ENCODE measurements at places on chromosomes 1 and 21.
A peak's percentile ranks its signal among the peaks of the same experiment; 100 is the strongest.

DNA sequence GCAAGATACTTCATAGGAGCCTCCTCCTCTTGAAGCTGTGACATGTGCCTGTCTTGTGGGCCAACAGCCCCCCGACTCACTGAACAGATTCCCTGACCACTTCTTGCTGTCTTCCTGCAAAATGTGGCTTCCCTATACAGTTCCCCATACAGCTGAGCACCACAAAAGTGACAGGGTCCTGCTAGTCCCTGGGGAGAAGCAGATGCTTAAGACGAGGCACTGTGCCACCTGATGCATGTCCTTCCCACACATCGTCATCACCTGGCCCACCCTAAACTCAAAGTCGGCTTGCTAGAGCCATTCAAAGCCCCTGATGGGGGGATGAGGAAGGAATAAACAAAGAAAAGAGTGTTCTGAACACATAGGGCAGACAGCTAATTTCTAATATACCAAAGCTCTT is 29.2 kb upstream of the ETV3 start:
- no peak for DNase-seq

GRCh38 chr1:15110128-15110866 is 43.2 kb upstream of the TMEM51 start:
- no peak for DNase-seq

DNA sequence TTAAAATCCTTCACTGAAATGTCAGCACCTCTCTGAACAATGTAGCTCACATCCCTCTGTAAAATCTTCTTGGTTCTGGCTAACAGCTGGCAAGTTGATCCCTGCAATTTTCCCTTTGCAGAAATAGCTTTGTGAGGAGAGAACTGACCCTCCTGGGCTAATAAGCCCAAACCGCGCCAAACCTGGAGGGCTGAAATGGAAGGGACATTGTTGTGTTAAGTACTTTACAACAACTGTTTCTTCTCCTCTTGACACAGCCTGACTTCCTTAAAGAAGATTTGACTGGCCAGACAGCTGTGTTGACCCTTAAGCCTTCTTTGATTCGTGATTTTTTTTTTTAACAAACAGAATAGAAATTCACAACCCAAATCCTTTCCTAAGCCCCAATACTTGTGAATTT is 5.7 kb downstream of the LMX1A start:
- DNase-seq = no peak

- DNase-seq = no peak
Measured at GRCh38 chr1:30291526-30291925, 431.9 kb downstream of the MATN1 start.

DNA sequence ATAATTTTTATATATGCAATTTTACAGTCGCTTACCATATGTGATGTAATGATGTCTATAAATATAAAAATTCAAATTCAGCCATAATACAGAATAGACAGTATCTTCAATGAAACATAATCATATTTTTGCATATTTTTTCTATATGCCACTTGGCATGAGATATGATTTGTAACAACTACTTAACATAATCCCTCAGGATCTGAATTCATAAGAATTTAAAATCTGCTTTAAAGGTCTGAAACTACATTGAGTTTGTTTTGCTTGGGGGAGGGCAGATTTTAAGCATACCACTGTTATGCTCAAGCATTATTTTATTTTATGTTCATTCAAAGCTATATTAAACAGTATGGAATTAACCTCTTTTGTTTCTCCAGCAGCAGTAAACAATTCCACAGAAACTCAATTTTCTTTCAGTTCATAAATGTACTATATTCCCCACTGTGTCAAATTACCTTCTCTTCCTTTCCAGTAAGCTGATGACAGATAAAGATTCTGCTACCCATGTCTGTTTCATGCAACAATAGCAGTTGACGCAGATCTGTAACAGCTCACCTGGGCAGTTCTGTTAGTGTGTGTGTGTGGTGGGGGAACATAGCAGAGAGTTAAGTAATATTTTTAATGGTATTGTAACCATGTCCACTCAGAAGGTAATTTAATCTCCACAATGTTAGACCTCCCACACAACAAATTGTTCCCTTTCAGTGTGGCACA is 224.8 kb downstream of the NTNG1 start:
- DNase-seq = no peak

GRCh38 chr1:232273011-232273410 is 356.9 kb downstream of the SIPA1L2 start:
- no peak for DNase-seq

DNA sequence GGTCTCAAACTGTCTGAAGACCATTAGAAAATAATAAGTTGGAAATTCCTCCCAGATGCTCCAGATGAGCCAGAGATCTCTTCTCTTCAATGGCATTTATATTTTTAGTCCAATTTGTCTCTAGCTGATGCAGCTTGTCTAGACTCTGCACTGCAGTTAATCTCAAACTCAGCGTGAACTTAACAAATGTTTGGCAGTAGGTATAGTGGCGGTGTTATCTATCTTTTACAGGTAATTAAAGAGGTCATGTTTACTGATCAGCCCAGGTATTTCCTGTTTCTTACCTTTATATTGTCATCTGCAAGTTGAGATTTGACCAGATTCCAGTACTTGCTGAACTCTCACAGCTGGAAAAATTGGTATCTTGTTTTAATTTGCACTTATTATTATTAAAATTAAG is 1024.5 kb upstream of the ADGRL2 start:
- no peak for DNase-seq

DNA sequence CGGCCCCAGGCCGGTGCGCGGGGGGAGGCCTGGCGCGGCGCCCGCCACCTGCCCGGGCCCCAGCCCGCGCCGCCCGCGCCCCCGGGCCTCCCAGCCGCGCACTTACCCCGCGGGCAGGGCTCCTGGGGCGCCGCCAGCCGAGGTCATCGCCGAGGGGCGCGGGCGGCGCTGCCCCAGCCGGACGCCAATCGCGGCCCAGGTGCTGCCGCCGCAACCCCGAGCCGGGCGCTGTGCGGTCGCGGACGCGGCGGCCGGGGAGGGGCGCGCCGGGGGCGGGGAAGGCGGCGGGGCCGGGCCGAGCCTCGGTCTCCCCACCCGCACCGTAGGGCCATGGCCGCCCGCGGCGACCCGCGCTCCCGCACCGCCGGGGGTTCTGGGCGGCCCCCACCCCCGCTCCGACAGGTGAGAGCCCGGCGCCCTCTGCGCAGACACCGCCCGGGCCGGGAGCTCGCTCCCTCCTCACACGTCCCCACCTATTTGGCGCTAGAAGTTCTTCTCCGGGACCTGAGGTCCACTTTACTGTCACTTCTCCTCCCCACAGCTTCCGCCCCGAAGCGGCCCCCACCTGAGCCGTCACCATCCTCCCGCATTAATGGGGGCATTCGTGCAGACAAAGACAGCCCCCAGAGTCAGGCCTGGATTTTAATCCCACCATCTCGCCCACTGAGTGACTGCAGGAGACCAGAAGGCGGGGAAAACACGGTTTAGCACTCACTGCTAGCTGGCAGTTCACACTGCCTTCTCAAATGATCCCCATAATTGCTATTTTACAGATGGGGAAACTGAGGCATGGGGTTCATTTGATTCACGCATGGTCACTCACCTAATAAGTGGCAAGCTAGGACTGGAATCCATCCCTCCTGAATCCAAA is at the start of gene TTC39A:
TTC39A (minus strand) TSS at position 232 of the 871 bp plus-strand sequence; CDS start at position 147, 85 bp downstream.
- DNase-seq = no peak

DNA sequence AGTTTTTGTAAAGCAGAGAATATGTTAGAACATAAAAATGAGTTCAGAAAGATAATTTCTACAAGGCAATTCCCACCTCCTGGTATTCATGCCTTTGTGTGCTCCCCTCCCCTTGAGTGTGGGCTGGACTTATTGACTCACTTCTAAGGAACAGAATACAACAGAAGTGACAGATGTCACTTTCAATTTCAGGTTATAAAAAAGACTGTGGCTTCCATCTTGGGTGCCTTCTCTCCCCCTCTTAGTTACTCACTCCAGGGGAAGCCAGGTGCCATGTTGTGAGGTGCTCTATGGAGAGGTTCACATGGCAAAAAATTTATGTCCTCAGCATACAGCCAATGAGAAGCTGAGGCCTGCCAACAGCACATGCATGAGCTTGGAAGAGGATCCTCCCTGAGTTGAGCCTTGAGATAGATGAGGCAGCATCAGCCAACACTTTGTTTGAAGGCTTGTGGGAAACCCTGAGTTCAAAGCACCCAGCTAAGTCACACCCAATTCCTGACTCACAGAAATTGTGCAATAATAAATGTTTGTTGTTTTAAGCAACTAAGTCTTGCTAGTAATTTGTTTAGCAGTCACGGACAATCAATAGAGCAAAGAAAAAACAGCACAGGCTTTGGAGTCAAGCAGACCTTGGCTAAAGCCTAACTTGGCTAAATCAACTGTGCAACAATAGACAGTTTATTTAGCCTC is 73.5 kb upstream of the NGF start:
- no peak for DNase-seq

- DNase-seq = no peak
Measured at GRCh38 chr1:160924791-160925651, 29.6 kb downstream of the ITLN2 start.

DNA sequence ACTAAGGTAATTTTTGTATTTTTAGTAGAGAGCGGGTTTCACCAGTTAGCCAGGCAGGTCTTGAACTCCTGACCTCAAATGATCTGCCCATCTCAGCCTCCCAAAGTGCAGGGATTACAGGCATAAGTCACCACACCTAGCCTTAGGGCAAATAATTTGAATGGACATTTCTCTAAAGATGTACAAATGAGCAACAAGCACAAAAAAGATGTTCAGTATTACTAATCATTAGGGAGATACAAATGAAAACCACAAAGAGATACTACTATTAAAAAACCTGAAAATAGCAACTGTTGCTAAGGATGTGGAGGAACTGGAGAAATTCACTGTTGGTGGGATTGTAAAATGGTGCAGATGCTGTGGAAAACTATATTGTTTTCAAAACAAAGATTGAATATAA is 79.1 kb downstream of the GABPA start:
- no peak for DNase-seq

- peak; percentile 75 for DNase-seq
Measured at GRCh38 chr1:39026051-39026865, at the start of gene NDUFS5. TSS of gene NDUFS5 (plus strand) at chr1:39026350. CDS start at chr1:39028725, 2,375 bp downstream.

GRCh38 chr1:88149686-88150085 is 534.4 kb upstream of the PKN2 start:
- DNase-seq = no peak

DNA sequence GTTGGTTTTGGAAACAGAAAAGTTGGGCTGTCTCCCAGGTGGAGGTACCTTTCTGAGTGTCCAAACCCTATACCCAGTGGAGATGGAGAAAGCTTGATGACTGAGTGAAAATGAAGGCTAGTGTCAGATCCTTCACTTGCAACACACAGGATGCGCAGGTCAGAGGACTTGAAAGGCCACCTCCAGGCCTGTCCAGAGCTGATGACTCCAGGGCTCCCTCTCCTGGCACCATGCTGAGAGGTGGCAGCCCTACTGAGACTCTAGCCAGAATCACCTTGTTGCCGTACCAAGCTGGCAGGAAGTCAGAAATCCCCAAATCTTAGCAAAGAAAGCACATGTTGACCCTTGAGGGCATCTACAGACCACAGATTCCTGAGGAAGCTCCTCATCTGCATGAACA is 16.4 kb downstream of the KNCN start:
- DNase-seq = no peak

DNA sequence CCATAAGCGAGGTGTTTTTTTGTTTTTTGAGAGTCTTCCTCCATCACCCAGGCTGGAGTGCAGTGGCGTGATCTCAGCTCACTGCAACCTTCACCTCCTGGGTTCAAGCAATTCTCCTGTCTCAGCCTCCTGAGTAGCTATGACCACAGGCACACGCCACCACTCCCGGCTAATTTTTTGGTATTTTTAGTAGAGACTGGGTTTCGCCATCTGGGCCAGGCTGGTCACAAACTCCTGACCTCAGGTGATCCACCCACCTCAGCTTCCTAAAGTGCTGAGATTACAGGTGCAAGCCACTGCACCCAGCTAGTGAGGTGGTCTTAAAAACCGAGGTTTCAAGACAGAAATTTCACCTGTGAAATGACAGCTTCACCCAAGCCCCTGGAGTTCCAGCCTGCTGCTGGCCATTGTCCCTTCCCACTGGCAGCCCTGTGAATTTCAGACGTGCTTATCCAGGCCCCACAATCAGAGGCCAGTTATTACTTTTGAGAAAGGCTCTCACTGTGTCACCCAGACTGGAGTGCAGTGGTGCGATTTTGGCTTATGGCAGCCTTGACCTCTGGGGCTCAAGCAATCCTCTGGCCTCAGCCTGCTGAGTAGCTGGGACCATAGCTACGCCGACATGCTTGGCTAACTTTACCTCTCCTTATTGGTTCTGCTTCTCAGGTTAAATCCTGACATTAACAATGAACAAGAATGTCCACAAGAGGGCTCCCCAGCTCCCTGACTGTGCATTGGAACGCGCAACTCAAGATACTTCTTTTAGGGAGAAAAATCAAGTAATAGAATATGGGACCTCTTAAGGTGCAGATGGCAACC is 19.4 kb downstream of the ENO1 start:
- no peak for DNase-seq

DNA sequence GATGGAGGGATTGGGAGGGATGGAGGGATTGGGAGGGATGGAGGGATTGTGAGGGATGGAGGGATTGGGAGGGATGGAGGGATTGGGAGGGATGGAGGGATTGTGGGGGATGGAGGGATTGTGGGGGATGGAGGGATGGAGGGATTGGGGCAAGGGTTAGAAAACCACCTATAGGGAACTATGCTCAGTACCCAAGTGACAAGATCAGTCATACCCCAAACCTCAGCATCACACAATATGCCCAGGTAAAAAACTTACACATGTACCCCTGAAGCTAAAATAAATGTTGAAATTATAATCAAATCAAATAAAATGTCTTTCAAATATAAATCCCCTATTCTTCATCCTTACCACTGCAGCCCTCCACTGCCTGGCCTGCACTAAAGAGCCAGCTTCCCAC is 72.8 kb upstream of the HNRNPU start:
- no peak for DNase-seq

DNA sequence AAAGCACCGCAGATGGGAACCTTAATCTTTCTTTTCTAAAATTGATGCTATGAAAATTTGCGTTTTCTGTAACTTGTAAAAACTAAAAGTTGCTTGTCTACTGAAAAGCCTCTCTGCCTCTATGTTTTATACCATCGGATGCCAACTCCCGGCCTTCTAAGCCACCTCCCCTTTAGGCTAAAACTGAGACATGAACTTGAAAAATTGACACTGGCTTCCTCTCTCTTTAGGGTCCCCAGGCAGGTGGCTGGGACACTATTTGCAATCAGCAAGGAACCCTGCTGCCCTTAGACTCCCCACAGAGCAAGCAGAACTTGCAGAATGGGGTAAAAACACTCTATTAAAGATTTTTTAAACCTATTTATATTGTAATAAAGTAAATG is 151.1 kb upstream of the CAMK1G start:
- no peak for DNase-seq

GRCh38 chr1:54456921-54457529 is 50.8 kb upstream of the SSBP3 start:
- DNase-seq = no peak

Data from cerebellar nuclear complex (tissue), 1 donor.